ENCODE measurements at places on chromosomes 12 and 14.
A peak's percentile ranks its signal among the peaks of the same experiment; 100 is the strongest.

DNA sequence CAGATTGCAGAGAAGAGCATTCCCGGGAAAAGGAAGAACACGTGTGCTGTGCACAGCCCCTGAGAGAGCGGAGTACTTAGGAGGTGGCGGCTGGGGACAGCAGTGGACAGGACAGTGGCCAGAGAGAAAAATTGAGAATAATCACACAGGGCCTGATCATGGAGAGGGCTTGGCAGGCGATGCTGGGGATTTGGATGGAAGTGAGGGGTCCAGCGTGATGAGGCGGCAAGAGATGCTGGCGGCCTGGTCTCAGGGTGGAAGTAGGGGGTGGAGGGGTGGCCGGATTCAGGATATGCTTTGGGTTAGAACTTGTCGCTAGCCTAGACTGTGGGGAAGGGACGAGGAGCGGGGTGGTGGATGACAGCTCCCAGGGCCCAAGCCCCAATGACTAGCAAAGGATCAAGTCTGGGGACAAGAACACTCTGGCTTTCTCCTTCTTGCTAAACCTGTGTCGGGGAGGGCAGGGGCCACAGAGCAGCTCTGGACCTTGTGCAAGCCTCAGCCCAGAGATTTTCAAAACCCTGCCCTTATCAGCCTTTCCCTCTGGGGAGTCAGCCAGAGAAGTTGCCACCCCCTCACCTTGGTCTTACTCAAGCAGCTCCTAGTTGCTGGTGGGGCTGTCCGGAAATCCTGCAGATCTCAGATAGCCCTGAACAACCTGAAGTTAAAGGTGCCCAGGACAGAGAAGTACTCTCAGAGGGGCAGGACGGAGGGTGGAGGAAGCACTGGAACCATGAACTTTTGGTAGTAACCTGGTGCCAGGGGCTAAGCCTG, 1.3 kb downstream of the HVCN1 start:
- no peak for DNase-seq

GRCh38 chr14:106489112-106489881, 962.9 kb downstream of the TMEM121 start:
- DNase-seq, result no peak

DNA sequence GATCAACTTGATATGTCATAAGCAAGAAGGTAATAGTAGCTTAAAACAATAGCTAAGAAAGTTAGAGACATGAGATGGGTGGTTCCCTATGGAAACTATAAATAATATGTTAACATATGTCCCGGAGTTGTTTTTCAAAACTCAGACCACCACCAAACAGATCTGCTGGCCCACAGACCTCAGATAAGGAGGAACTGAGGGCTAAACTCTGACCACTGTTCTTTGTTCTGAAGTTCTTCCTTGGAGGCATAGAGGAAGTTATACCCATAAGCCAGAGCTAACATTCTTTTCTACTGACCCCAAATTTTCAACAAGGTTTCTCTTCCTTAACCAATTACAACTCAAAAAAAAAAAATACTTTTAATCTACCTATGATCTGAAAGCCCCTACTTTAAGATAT, 156.1 kb upstream of the FSCB start:
- no peak for DNase-seq

GRCh38 chr14:23365732-23366425, 907 bp upstream of the EFS start:
- no peak for DNase-seq

DNA sequence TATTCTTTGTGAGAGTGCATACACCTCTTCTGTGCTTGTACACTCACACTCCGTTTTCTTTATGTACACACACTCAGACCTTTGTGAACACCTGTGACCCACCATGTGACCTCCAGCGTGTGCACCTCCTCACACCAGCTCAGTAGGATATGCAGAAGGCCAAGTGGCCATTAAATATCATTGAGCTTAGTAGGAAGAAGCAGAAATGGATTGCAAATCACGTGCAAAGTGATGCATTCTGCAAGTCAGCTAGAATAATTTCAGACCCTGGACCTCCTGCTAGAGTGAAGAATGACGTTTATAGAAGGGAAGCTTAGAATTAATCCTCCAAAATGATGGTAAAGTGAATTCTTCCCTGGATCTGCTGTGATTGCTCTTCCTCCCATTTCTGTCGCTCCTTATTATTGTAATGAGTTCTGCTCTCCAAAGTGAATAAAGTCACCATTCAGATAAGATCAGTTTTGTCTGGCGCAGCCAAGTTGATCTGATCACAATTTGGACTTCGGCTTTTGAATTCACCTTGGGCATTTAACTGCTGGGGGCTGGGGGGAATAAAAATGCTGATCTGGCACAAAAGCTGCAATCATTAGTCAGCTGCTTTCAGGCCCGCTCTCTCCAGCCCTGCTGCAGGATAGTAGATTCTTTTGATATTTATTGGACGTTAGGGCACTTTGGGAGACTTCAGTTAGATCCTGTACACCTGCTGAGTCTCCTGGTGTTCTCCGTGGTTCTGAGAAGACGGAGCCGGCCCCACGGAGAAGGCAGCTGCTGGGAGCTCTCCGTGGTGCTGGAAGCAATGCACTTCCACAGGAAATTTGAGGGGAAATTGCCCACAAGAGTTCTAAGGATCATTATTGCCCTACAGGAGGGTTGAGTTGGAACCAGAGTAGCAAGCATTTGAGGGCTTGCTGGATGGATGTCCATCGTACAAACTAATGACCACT, 12.4 kb upstream of the NRXN3 start:
- DNase-seq, result no peak

DNA sequence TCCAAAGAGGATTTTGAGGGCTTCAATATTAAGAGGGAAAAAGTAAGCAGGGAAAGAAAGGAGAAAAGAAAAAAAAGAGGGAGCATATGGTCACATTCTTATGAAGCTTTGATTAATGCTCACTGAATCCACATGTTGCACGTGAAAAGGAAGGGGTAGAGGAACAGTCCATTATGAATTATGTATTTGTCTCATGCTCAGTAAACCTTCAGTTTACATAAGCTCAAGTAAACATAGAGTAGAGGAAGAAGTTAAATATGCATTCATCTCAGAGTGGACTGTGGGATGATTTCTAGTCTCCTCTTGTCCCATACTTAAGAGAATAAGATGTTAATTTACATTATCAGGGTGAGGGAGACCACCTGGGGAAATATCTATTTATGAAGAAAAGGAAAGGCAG, 334.5 kb downstream of the IPO8 start:
- no peak for DNase-seq

GRCh38 chr12:108112832-108113556, 16.1 kb upstream of the WSCD2 start:
- DNase-seq, result no peak

DNA sequence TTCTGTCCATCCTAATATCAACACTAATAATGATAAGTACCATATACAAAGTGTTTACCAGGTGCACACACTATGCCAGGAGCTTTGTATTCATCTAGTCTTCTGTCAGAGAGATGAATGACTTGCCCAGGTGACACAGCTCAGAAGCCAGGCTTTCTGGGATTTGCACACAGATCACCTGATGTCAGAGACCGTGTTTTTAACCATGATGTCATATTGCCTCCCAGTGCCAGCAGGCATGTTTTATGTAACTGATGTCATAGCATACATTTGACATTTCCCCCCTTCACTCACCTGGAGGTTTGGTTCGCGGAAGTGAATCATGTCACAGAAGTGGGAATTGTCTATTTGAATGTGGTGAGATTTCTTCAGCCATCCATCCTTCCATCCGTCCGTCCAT, 5.7 kb downstream of the WSCD2 start:
- DNase-seq, result no peak

DNA sequence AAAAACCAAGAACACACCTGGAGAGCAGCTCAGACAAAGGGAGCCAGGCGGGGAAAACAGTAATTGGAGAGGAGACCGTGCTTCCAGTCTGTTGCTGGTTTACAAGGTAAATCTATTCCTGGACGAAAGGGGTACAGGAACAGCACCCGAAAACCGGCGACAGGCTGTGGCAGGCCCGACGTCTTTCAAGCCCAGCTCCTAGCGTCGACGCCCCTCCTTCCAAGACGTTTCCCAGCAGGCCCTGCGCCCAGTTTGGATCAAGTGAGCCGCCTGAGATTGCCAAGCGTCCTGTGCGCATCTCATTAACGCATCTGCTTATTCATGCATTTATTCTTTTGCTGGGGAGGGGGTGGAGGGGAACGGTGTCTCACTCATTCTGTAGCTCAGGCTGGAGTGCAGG, 1.4 kb downstream of the C12orf56 start:
- no peak for DNase-seq

DNA sequence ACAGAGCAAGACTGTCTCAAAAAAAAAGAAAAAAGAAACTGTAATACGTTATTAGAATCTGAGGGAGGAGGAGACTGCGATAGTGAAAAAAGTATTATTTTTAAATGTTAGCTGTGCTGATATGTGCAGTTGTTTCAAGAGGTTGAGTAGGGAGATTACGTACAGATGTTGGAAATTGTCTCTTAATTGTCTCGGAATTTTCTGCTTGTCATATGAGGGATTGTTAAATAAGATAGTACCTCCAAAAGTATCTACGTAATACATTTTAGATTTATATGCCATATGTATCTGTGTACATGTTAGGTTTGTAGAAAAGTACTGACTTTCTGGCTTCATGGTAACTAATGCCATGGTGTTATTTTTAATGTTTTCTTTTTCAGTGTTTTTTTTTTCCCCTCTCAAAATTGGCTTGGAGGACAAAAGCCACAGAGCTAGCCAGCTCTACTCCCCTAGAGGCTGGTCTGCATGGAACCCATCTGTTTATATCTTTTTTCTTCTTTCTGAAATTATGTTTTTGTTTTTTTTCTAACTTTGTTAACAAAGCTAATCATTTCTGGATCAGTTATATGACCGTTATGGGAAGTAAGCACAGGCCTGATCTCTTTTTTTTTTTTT, 3.4 kb downstream of the RIMKLB start:
- no peak for DNase-seq

DNA sequence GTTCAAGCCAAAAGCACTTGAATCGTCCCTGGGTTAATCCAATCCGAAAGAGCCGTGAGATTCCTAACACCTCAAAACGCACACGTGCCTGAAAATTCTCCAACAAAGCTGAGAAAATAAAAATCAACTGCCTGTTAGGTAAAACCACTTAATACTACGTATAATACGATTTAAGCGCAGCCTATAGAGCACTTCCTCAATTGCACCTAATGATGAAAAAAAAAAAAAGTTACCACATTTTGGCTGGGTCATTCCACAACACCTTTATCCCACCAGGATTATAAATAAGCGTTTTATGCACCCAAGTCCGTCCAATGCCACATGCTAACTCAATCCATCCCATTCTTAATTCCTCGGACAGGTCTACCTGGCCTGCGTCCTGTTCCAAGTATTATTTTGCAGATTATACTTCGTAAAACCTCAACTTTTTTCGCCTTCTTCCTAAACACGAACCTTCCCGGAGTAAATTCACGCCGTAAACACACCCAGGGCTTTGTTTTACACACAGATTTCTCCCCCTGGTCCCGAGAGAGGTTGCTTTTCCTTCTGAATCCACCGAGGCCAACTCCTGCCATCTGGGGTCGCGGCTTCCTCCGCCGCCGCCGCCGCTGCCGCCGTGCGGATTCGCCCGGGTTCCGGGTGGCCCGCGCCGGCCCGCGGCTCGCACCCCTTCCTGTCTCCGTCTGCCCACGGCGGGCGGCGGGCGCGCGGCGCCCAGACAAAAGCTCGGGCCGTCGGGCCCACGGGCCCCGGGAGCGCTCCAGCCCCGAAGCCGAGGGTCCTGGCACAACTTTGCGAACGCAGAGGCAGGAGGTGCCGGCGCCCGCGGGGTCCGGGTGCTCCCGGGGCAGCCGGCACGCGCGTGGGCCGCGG, 66.2 kb downstream of the RNF34 start:
- peak; percentile 33 for DNase-seq

DNA sequence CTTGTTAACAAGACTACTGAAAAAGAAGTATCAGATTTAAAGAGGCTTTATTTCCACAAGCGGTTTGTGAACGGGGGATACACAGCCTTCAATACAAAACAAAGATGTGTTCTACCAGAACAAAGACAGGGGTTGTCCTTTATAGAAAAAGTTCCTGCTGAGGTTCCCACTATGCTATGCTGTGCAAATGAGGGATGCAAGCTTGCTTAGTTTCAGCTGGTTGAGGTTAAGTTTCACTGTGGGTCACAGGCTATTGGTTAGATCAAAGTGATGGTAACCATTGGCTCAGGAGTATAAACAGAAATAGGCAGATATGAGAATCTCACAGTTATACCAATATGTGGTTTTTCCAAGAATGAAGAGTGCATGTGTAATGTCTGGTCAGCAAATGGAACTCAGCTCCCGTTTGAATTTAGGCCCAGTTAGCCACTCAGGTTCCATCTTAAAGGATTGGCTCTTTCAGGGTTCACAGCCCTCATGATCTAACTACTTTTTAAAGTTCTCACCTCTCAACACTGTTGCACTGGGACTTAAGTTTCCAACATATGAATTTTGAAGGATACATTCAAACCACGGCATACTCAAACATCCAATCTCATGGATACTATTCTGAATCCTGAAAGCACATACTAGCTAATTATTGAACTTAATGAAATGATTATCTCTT, 215.4 kb upstream of the DCN start:
- DNase-seq, result no peak

DNA sequence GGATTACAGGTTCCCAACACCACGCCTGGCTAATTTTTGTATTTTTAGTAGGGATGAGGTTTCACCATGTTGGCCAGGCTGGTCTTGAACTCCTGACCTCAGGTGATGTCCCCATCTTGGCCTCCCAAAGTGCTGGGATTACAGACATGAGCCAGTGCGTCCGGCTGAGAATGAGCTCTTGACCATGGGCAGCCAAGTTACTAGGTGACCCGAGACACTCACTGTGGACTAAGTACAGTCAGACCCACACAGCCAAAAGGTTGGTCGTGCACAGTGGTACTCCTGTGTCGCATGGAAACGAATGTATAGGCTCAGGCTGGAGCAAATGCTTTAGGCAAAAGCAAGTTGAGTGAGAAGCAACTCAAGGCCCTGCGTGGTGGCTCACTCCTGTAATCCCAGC, 21.0 kb downstream of the DLK1 start:
- no peak for DNase-seq

DNA sequence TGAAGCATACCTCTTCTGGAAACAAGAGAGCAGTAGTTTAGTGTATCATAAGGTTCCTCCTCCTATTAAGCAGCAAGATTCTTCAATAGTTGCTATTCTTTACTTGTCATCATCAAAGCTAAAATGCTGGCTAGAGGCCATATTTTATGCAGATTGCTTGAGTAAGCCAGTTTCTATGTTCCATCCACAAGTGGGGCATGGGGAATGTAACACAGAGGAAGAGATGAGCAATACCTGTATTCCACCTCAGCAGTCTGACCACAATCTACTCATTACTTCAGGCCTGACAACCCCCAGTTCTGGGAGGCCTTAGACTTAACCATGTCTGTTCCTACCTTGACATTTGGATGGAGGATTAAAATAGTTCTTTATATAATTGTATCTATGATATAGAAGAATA, 423.6 kb downstream of the BTG1 start:
- DNase-seq, result no peak

Data from stimulated activated CD8-positive, alpha-beta memory T cell treated with anti-CD3 and anti-CD28 coated beads, Interleukin-4, amount 100 ng/mL, for 24 hours (primary cell).